Activated T-helper 1 cell treated with Interleukin-2 at 50 U/mL for 16 hours (primary cell): ENCODE measurements at places on chromosomes 7 and 10.

- no peak for DNase-seq
These were observed at the start of gene LLCFC1 for GRCh38 chr7:142939226-142939910. Gene LLCFC1, plus strand, starts transcription at chr7:142939484. Its CDS starts 138 bp downstream, at chr7:142939622.

DNA sequence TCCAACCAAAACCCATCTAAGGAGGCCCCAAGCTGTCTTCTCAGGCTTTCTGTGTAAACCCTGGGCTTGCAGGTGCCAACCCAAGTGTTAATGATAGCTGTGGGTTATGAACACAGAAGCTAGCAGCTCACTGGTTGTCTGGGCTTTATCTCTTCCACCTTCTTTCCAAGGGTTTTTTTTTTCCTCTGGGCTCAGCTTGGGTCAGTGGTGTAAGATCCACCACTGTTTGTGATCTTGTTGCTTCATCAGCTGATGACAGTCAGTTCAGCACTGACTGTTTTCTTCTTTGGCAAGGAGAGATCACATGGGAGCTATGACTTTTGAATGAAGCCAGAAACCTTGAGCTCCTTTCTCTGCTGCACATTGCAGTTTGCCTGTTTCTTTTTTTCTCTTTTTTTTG, 4.6 kb downstream of the GTPBP4 start:
- DNase-seq, result no peak

DNA sequence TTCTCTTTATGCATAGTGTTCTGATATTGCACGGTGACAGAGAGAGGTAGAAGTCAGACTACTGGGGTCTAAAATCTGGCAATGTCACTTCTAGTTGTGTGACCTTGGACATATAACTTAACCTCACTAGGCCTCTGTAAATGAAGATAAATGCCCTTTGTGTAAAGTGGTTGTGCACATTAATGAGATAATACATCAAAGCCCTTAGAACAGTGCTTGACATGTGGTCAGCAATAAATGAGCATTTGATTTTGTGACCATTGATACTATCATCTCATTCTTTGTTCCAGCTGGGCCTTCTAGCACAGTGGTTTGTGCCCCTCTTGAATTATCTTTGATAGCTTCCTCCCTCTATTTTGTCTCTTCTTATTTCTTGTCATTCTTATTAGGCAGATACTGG, 74.1 kb upstream of the C10orf90 start:
- no peak for DNase-seq

DNA sequence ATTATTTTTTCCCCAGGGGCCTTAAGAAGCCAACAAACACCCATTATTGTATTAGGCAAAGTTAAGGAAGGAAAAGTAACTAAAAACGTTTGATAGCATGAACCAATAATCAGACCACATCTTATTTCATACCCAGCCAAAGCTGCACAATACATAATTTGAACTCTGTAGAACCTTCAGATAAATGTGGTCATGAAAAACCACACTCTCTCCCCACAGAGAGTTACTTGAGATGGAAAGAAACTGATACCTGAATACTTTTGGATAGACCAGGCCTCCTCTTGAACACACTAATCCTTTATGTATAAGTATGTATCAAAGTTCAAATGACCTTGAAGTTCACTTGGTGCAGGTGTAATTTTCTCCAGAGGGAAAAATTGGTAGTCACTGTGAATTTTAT, 146.6 kb upstream of the FAM13C start:
- no peak for DNase-seq
